ENCODE measurements at places on chromosomes 2 and 18.

GRCh38 chr2:67625178-67625577, 228.0 kb downstream of the ETAA1 start:
- DNase-seq = peak; percentile 33

DNA sequence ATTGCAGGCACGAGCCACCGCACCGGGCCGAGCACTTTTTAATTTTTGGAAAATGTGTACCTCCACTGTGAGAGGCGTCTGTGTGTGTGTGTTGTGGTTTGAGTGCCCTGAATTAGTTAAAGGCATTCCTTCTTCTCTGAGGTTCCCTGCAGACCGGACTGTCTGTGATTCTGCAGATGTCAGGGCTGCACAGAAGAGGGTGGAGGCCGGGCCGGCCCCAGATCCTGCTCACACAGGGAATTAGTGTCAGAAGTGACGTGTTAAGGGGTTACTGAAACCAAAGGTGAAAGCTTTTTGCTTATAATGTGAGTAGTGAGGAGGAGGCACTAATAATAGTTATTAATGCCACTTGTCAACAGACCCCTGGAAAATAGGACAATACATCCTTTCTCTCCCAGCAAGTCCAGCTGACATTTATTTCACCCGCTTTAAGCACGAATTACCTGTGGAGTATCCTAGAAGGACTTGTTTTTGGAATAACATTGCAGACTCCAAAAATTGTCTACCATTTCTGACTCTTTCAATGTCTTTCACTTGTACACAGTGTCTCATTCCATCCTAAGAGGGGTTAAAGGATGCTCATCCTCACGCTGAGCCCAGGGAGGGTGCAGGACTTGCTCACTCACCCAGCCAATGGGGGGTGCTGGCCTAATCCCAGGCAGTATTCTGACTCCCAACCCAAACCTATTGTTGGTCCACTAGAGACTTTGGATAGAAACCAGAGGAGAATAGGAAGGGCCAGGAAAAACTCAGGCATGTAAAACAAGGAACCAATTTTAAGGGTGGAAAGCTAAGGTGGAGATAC, 16.2 kb downstream of the ARHGAP25 start:
- no peak for DNase-seq

GRCh38 chr18:2971741-2972552, 41.0 kb downstream of the LPIN2 start:
- DNase-seq = no peak

- no peak for DNase-seq
Measured at GRCh38 chr18:25282896-25283703, 68.9 kb downstream of the ZNF521 start.

DNA sequence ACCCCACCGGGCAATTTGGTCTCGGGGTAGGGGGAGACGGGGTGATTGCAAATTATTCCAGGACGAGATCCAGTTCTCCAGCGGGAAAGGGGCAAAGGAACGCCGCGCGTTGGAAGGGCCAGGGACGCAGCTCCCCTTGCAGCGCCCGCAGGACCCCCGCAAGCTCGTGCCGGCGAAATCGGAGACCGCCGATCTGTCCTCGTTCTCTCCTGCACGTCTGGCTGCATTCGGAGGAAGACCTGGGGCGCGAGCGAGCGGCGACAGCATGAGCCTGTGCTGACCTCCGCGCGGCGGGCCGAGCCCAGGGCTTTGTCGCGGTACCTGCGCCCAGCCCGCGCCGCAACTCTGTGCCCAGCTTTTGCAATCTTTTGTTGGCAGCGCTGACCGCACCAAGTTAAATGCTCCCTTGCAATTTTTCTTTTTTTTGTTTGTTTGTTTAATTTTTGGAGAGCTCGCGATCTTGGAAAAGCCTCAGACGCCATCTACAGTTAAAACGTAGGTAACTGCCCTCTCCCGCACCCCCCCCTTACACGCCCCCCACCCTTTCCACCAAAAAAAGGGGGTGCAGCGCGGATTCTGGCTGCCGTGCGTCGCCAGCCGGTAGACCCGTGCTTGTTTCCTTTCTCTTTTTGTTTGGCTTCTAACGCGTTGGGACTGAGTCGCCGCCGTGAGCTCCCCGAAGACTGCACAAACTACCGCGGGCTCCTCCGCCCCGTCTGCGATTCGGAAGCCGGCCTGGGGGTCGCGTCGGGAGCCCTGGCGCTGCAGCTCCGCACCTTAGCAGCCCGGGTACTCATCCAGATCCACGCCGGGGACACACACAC, 667 bp downstream of the TRIB2 start:
- DNase-seq = peak; percentile 75

DNA sequence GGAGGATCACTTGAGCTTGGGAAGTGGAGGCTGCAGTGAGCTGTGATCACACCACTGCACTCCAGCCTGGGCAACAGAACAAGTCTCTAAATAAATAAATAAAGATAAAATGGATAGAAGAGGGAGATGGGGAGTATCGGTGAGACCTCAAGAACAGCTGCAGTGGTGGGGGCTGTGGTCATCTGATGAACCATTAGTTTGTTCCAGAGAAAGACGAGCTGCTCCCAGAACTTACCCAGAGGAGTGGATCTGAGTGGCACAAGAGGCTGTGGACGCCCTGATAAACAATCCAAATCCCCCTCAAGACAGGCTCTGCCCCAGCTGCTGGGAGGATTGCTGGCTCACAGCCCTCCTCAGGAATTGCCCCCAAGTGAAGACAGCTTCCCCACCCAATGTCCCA, 26.7 kb downstream of the TMEM127 start:
- no peak for DNase-seq

- no peak for DNase-seq
Measured at GRCh38 chr2:202519453-202519852, 115.3 kb upstream of the FAM117B start.

- DNase-seq = no peak
Measured at GRCh38 chr2:8310557-8311455, 371.1 kb upstream of the ID2 start.

GRCh38 chr18:77086656-77087392, 45.8 kb downstream of the MBP start:
- DNase-seq = no peak

DNA sequence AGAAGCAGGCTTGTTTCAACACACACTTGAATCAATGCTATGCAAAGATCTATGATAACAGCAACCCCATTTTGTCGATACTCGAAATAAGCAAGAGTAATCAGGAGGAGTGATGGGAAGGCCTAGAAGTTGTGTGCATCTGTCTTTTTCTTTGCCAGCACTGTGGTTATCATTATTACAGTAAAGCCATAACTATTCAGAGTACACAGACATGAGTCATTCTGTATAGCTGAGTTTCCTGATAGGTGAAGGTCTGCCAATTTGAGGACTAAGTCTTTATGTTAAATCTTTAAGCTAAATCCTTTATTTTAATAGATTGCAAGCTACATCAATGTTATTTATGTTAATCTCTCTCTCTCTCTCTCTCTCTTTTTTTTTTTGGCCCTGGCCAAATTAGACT, 1344.4 kb upstream of the CELF4 start:
- no peak for DNase-seq

- no peak for DNase-seq
Measured at GRCh38 chr18:907115-907884, 2.6 kb downstream of the ADCYAP1 start.

DNA sequence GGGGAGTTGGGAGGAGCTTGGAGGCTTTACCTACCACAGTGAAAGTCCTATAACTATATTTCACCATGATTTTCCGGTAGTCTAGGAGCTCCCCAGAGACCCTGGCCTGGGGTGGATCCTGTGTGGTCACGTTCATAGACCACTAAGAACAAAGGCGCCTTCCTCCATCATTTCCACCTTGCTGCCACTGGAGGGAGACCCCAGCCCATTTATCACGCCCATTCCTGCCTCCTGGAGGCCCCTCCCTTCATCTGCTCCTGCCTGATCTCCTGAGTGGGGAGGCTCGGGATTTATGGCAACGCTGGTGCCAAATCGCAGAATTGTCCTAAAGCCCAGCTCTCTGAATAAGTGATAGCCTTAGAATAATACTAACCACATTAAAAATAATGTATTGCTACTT, 507.6 kb upstream of the SPHKAP start:
- DNase-seq = peak; percentile 23

DNA sequence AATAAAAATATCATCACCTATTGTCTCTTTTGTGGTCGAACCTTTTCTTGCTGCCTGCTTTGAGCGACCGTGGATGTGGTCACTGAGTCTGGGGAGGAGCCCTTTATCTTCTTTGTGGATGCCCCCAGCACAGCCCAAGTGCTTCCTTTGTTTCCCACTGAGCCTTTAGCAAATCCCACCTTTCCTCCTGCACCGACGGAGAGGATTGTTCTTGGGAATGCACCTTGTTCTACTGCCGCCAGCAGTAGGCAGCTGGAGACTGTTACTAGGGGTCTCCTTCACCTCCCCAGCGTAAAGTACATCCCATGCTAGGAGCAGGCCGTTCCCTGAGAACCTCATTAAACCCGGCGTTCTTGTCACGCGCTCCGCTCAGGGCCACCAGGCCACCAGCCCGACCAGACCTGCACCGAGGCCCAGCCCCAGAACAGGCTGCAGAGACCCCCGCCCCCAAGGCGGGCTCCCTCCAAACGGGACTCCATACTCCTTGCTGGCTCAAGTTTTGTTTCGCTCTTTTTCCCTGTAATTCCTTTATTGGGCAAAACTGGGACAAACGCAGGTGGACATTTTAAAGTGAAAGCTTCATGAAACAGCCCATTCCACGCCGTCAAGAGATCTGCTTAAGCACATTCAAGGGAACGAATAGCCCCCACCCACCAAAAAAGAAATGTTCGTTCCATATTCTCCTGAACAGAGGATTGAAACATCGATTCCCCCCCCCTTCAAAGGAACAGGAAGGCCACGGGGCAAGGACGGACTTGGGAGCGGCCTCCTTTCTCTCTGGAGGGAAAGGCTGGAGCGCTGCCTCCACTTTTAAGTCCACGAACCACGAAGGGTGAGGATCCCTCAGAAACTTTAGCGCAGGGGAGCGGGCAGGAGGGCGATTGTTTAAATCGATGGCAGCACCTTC, 1.1 kb upstream of the MAT2A start:
- DNase-seq = peak; percentile 38

- no peak for DNase-seq
Measured at GRCh38 chr2:39368846-39369245, 68.2 kb downstream of the MAP4K3 start.

GRCh38 chr2:3598197-3598910, 3.4 kb downstream of the COLEC11 start:
- DNase-seq = no peak

DNA sequence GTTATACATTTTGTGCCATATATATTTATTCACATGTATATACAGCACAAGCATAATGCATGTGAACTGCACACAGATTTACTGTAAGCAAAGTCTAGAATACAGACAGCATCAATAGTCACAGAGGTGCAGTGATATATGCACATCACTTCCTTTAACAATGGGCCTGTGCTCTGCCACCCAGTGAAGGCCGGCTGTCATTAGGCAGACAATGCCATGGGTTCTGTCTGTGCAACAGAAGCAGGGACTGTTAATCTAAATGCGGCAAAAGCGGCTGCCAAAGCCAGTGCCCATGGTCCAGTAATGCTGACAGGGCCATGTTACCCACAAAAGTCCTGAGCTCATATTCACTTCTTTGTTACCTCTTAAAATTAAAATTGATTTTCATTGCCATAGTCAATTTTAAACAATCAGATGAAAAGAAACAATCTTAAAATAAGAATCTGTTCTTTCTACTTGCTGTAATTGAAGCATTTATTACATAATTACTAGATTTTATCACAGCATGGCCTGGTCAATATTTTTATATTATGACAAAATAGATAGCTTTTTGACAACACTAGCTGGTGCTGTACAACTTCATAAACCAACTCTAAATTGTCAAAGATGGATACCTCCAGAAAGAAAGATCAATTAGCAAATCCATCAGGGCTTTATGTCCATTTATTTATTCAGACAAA, 232.0 kb downstream of the STK39 start:
- no peak for DNase-seq

- peak; percentile 68 for DNase-seq
Measured at GRCh38 chr18:54392543-54393023, 34.9 kb downstream of the C18orf54 start.

DNA sequence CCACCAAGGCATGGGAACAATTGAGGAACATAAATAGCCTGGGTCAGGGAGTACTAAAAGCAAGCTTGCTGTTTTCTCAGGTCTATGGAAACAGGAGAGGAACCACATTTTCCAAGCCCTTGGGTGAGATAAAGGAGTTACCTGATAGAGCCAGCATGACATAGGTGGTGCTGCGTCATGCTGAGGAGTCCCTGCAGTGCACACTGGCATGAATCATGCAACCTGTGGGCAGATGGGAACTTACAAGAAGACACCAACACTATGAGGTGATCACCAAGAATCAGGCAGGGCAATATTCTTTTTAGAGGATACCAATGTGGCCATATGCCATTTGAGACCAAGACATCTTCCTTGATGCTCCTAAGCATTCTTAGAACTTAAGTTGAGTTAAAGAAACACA, 531.8 kb downstream of the ZEB2 start:
- no peak for DNase-seq

DNA sequence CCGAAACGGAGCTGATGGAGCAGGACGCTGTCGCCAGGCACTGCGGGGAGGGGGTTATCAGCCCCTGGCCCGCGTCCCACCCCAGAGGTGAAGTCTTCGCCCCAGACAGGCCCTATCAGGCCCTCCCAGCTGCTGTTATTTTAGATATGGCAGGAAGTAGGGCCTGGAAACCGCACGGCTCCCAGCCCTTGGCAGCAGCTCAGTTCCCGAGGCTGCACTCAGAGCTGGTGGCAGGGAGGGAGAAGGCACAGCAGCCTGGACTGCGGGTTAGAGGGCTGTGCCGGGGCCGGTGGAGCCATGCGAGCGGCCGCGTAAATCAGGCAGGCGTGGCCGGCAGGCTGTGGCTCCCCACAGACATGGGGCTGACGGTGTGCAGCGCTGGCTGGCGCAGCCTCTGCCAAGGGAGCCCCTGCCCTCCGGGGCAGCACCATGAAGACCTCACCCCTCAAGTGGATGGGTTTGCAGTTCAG, 111.4 kb downstream of the NFATC1 start:
- peak; percentile 74 for DNase-seq

- peak; percentile 80 for DNase-seq
Measured at GRCh38 chr2:176613323-176613987, 344.2 kb downstream of the MTX2 start.

DNA sequence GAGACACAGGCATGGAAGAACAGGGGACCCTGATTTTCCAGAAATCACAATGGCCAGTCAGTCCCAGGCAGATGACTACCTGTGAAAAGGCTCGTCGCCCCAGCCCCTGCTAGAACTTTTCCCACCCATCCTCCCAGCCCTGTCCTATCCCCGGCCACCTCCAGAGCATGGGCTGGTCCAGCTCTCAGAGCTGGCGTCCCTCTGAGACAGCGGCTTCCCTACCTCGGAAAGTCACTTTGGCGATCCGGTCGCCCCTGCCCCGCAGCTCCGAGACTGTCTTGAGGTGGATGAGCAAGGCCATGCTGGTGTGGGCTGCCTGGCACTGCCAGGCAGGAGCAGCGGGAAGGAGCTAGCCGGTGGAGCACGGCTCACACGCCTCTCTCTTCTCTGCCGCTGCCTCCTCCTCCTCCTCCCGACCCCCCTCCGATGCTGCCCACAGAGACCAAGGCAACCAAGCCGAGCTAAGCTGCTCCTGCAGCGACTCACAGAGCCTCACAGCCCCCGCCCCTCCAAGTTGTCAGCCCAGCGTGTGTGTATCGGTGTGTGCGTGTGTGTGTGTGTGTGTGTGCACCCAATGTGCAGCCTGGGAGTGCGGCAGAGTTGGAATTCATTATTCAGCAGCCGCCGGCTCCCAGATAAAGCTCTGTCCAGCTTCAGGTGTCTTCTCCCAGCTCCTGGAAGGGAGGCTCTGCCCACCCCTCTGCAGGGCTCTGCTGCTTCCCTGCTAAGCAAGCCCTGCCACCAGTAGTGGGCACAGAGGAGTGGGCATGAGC, 80.5 kb upstream of the OTOF start:
- peak; percentile 9 for DNase-seq

Measured in fibroblast of skin of scalp (primary cell).